ENCODE measurements at places on chromosomes 3 and 15.

GRCh38 chr3:148255981-148256969 is 441.4 kb upstream of the AGTR1 start:
- DNase-seq, result no peak

- no peak for DNase-seq
These were observed 410.5 kb upstream of the CADM2 start for GRCh38 chr3:84547971-84548970.

GRCh38 chr3:29338377-29338776 is 57.5 kb downstream of the RBMS3 start:
- DNase-seq, result no peak

GRCh38 chr15:34732430-34732829 is 22.4 kb downstream of the GJD2 start:
- DNase-seq, result no peak

DNA sequence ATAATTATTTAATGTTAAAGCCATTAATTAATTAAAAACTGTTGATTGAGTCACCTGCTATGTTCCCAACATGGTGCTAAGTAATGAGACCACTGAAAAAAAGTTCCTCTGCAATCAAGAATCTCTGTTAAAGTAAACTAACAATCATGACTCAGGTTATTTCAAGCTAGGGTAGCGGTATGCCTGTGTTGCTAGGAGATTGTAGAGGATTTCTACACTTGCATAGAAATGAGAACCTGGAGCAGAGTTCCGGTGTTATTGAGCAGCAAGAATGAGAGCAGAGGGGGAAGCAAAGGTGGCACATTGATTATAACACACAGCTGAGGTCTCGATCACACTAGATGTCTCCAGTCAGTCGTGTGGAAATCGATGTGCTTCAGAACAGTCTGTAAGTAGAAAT is 41.4 kb downstream of the C3orf85 start:
- no peak for DNase-seq

DNA sequence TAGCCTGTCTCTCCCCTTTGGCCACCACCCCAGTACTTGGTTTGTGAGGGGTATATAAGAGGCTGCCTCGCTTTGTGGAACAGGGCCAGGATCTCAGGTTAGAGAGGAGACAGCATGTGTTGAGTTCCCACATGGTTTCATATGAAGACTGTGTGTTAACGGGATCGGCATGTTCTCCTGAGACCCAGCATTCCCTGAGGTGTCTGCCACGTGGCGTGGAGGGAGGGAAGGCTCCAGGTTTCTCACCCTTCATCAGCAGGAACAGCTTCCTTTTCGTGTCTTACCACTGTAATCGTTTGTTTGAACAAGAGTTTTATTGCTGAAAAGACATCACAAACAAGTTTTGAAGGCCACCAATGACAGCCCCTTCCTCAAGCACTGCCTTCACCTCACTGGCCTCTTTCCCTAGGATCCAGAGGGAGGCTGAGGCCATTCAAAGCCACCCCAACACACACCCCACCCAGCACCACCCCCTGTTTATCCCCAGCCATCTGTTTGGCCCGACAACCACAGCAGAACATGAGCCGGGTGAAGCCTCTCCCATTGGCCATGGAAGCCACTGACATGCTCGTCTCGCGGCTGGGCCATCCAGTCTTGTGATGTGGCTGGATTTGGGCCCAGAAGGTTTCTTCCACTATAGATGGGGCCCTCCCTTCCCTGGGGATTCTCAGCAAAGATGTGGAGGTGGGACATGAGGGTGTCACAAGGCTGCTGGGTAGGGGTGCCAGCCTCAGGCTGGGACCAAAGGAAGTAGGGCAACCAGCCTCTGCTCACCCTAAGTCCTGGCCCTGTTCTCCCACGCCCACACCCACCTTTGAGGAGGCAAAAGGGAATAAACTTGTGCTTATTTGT is 10.0 kb downstream of the BHLHE40 start:
- DNase-seq, result no peak

DNA sequence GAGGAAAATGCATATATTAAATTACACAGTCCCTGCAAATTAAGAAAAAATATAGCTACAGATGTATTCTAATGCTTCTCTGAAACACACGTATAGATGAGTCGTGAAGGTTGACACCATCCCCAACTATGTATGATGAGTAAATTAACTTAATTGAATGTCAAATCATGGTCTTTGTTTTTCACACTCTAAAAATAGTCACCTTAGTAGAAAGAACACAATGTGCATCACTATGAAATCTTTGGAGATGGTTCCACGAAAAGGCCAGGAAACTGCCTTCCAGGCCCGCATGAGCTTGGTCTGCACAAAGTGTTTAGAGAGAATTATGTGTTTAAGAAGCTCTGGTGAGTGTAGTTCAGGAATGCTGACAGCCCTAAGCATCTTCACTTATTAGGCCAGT is 313.4 kb upstream of the IL12A start:
- DNase-seq, result no peak

GRCh38 chr3:152714507-152714906 is 120.4 kb upstream of the P2RY1 start:
- DNase-seq, result no peak

- DNase-seq, result no peak
These were observed 257.2 kb upstream of the SOX2 start for GRCh38 chr3:181454451-181455027.

DNA sequence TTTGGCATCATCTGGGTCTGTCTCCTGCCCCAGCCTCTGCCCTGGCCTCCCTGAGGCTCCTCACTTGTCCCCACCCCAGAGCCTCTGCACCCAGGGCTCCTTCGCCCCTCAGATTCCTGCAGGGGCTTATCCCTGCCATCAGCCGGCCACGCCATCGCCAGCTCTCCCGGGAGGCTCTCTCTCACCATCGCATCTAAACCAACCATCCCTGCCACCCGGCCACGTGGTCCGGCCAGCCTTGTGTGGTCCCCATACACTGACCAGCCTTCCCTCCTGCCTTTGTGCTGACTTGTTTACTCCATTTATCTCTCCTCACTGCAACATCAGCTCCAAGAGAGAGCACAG is 134.3 kb upstream of the IQSEC1 start:
- DNase-seq, result no peak

DNA sequence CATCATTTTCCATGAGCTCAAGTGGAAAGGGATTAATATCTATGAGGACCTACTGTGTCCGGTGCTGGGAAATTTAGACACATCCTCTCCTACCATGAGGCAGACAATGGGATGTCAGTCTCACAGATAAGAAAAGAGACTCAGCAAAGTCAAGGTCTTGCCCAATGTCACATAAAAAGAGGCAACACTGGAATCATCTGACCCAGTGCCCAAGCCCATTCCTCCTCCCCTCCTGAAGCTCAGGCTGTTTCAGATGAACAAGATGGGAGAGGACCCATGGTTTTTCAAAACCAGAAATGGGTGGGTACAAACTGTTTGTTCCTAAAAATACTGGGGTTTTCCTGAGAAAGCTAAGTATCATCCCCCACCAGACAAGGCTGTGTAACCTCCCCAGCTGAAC is 22.2 kb downstream of the POC1A start:
- DNase-seq, result no peak

DNA sequence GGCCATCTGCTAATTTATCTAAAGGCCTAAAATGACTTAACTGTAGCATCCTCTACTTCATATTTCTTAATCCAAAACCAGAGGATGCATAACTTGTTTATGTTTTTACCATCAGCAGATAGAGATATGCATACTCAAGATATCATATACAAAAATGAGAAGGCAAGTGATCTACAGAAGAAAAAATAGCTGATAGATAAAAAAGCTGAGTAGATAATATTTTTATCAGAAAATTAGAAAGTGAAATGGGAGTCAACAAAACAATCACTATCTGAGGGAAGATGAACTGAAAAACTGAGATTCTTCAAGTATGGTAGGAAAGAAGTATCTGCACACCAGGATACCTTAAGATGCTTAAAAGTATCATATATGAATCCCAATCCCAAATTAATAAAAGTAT is 25.4 kb downstream of the DYNC1LI1 start:
- no peak for DNase-seq

- DNase-seq, result no peak
These were observed 69.1 kb downstream of the P3H2 start for GRCh38 chr3:190051641-190052040.

DNA sequence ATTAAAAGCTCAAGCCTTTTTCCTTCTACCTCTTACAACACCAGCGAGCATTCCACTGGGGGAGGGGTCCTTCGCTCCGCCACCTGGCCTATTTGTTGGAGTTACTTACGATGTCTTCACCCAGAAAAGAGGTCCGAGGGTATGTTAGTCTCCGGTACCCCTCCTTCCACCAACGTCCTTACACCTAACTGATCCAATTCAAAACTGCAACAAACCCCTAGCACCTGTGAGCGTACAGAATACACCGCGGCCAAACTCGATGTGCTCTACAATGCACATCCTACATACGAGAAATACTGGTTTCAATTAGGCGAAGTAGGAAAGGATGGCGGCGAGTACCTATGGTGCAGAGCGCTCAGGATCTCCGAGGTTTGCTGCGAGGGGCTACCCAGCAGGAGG is 944 bp downstream of the SLITRK3 start:
- no peak for DNase-seq

DNA sequence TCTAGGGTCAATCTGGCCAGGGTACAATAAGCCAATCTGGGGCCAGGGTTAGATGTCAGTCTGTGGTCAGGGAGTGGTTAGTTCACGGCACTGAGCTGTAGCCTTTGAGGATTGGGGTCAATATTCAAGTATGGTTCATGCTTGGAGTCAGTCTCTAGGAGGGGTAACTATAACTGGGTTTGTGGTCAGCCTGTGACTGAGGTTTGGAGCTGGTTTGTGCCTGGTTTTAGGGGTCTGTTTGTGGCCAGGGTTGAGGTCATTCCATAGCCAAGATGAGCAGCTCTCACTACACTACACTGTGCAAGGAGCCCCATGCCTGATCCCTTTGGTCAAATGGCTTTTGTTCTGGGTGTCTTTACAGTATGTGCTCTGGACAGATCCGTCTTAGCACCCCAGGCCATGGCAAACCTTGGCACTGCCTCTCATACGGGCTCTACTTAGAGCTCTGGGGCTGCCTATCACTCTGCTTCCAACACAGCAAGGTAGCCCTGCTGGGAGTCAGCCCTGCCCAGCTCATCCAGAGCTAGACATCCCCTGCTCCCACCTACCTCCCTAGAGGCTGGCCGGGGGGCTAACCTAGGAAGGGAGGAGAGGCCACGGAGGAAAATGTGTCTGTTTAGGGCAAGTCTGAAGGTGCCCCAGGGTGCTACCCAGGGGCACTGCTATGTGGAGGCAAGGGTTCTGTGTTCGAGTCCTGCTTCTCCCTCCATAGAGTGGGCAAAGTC is 63.3 kb upstream of the CORO2B start:
- DNase-seq, result no peak

GRCh38 chr3:54067055-54067698 is 55.2 kb upstream of the CACNA2D3 start:
- DNase-seq, result no peak

DNA sequence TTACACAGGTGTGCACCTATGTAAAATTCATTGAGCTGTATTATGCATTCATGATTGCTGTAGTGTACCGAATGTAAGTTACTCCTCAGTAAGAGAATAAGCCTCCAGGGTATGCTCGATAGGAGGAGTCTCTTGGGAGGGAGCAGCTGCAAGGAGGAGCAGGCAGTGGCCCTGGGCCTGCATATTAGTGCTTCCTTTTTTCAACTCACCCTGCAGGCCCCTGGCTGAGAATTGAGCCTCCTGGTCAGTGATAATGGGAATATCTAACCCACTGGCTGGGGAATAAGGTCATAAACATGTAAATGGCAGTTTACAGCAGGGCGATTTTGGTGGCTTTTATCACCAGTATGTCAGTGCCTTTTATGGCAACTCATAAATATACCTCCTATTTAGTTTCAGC is 21.7 kb upstream of the SFMBT1 start:
- DNase-seq, result no peak

GRCh38 chr3:134333522-134334181 is 40.6 kb downstream of the AMOTL2 start:
- no peak for DNase-seq

DNA sequence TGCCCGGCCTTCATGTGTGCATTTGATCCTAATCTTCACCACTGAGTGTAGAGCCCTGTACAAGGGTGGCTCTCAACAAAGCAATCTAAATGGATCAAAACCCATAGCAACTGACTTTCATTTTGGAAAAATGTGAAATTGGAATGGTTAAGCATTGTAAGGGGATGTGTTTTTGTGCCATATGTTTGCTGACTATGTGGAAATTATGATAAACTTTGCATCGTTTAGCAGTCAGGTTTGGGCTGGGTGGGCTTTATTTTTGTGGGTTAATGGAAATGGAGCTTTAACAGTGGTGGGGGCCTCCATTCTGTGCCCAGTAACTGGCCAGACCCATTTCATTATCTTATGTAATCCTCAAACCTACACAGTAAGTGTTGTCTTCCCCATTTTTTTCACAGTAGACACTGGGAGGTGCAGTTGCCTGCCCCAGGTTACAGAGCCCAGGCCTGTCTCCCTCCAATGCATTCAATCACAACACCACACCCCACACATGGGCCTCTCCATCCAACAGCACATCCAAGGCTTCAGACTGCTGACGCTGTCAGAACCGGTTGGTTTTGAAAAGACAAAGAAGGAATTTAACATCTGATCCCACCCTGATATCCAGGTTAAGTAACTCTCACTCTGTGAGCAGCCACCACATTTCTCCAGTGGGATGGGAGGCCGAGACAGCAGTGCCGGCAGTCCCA is 136.3 kb upstream of the ABHD17C start:
- DNase-seq, result no peak

- DNase-seq, result no peak
These were observed 275.2 kb downstream of the EPHA6 start for GRCh38 chr3:97089621-97090020.

GRCh38 chr15:66617137-66618090 is 51.6 kb upstream of the LCTL start:
- DNase-seq, result no peak

DNA sequence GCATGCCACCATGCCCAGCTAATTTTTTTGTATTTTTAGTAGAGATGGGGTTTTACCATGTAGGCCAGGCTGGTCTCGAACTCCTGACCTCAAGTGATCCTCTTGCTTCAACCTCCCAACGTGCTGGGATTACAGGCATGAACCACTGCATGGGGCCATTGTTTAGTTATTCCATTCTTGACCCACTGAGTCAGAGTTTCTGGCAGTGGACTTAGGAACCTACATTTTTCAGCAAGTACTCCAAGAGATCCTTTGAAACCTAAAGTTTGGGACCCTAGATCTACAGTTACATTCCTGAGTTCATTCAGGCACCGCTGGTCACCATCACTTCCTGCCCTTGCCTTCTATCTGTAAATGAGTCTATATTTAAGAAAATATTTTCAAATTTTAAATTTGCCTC is 1.4 kb upstream of the TNFSF10 start:
- no peak for DNase-seq
